ENCODE measurements at places on chromosomes 4 and X.

GRCh38 chr4:170949084-170949483 lies 859.3 kb upstream of the AADAT start:
- no peak for DNase-seq

DNA sequence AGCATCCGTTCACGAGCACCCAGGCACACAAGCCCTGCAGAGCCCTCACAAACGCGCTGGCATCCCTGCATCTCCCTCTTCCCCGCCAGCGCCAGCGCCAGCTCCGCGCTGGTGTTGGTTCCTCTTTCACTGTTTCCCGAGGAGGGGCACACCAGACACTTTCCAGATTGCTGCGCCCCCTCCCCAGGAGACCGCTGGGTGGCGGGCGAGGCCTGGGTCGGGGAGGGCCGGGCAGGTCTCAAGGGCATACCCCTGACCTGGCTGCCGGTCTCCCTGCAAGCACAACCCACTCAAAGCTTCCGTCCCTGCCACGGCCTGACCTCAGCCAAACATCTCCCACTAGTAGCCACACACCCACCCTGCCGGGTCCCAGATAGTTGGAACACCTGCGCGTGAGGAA lies 2.2 kb upstream of the NKX1-1 start:
- DNase-seq, result no peak

DNA sequence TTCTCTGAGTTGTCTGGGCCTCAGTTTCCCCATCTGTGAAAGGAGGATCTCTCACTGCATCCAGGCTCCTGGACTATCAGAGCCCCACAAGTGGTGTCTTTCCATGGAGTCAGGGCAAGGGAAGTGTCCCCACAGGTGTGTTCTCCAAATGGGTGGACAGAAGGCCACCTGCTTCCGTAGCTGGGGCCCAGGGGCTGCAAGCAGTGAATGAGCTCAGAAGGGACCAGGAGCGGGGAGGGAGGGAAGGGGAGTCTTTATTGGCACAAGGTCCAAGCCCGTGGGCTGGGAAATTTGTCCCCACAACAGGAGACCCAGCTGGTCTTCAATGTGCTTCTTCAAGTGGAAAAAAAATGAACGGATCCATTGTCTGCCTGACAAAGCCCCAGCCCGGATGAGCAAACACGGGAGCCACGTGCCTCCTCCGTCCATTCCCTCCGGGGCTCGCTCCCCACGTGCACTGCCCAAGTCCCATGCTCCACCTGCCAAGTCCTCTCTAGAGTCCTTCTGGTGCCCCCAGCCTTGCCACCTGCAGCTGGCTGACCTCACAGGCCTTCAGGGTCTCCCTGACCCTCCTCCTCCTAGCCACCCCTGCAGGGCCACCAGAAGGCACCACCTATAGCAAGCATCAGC lies 72.0 kb downstream of the JAKMIP1 start:
- no peak for DNase-seq

DNA sequence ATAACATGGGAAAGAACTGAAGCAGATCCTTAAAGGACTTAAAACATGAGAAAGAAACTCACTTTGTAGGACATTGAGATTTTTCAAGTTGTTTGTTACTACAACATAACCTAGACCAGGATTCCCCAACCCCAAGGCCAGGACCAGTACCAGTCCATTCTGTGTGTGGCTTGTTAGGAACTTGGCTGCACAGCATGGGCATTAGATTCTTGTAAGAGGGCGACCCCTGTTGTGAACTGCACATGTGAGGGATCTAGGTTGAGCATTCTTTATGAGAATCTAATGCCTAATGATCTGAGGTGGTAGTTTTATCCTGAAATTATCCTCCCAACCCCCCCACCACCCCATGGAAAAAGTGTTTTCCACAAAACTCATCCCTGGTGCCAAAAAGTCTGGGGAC lies 566.1 kb downstream of the KCTD8 start:
- DNase-seq, result no peak

- DNase-seq, result peak; percentile 52
Observed at GRCh38 chrX:24398766-24399165, 38.3 kb downstream of the SUPT20HL1 start.

DNA sequence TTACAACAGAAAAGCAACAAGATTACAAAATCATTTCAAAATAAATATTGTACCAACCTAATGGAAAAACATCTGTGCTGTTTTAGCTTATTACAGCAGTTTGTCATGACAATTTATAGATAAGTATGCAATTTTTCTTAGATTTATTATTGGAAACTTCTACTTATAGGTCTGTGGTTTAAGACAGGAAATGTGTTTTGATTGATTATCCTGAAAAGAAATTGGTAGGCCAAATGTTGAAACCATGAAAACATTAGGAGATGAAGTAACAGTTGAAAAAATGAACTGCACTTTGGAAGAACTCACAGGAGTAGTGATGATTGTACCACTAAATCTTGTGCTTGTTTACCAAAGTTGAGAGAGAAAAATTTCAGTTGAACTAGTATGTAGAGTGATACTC lies 162.2 kb upstream of the GIMD1 start:
- no peak for DNase-seq

- no peak for DNase-seq
Observed at GRCh38 chr4:168796362-168797106, 213.5 kb downstream of the CBR4 start.

DNA sequence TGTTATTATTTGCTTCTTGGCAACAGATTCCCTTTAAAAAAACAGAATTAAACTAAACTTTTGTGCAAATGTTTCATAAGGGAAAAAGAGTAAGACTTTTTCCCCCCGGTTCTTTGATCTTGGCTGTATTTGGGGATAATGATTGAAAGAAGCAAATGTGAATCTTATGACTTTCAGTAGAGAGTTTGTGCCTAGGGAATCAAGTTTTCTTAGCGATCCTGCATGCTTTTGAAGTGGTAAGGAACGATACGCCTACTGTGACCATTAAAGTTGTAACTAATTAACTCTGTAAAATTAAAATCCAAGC lies 9.0 kb downstream of the ATP10D start:
- DNase-seq, result no peak

DNA sequence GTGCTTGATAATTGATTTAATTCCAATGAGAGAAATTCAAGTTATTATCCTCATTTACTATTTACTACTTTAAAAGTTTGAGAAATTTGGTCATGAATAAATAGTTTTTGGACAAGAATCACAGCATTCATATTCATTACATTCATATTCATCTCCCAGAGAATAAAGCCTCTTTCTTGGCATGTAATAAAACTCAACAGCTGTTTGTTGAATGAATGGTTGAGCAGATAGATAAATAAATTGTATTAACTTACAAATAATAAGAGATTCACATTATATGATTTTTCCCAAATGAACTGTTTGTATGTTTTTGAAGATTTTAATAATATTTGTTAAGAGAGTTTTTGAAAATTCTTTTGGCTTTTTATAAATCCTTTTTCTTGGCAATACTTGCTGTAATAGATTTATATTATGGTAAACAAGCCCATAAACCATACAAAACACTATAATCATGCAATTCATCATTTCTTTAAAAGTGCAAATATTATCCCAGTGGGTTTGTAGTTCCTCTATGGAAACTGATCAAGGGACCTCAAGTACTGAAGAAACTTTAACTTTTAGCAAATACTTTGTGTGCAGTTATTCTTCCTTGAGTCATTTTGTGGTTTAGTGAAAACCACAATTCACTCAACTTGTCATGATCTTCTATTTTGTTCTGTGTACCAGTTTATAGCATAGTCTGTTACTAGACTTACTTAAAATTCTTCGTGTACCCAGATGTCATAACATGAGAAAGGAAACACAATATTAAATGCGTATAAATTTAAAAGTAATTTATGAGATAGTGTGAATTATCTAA lies 371.8 kb downstream of the ADGRL3 start:
- no peak for DNase-seq

DNA sequence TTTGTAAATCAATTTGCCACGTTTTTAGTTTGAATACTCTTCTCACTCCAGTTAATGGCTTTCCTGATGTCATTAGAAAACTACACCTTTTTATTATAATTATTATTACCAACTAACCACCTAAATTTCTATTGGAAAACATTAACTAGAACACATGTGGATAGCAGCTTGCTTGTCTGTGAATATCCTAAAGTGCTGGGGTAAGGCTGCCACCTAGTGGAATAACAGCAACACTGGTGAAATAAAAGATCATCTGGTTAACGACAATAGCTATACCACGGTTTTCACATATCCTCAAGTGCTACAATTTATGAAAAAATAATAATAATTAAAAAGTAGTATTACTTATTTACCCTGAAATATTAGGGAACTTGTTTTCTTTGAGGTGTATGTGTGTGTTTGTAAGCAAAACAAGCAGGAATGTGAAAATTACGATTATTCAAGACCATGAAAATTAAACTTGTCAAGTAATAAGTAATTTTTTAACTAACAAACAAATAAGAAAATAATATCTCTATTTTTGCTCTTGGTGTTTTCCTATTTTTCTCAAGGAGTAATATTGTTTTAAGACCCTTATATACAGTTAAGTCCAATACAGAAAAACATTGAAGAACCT lies 130.1 kb upstream of the TECRL start:
- DNase-seq, result peak; percentile 32

GRCh38 chr4:138037696-138038095 lies 204.5 kb downstream of the SLC7A11 start:
- DNase-seq, result no peak

- no peak for DNase-seq
Observed at GRCh38 chr4:44668526-44668925, 9.7 kb upstream of the GUF1 start.

GRCh38 chr4:189659287-189659686 lies 281.4 kb upstream of the FRG1 start:
- no peak for DNase-seq

GRCh38 chrX:87409113-87409841 lies 108.3 kb upstream of the KLHL4 start:
- DNase-seq, result no peak

DNA sequence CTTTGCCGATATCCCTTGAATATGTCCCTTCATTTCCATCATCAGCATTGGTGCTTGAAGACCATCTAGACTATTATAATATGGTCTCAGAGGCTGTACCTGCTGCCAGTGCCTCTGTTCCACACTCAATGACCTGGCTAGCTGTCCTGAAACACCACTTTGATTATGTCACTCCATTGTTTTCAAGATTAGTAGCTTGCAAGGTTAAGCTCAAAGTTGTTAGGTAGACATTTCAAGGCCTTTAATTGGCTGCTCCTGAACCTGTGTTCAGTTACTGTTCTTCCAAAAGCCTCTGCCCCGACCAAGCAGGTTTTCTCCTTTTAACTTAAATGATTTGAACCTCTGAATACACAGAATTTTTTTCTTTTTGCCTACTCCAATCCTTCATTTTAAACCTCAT lies 52.9 kb downstream of the C4orf33 start:
- DNase-seq, result no peak

DNA sequence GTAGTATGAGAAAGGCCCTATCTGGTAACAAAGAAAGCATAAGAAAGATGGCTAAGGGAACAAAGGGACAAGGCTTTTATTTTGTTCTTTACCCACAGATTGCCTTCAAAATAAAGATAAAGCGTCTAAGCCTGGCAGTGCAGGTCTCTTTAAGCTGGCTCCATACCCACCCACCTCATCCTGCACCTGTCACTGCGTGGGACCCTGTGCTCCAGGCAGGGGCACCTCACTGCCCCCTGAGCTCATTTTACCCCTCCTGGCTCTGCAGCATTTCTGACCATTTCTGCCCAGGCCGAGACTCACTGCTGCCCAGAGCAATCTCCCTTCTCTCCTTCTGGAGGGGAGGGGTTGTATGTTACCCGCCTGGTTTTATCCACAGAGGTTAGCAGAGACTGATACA lies 1.7 kb upstream of the CYP4V2 start:
- no peak for DNase-seq

GRCh38 chr4:54498661-54499111 lies 159.1 kb upstream of the KIT start:
- DNase-seq, result no peak

DNA sequence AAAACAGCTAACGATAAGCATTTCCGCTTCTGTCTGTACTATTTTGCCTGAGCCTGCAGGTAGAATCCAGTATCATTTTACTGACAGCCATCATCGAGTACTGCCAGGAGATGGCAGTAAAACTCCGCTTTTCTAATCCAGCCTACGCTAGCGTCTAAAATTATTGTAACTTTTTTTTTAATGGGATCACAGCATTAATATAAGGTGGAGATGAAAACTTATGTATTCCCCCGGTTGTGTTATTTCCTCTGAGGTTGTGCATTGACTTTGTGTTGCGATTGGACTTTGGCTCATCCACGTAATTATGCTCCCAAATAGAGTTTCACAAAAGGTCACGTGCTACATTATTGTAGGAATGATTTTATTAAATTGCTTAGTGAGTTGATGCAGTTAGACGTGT lies 248.1 kb downstream of the C4orf33 start:
- DNase-seq, result peak; percentile 4

GRCh38 chr4:121255986-121256750 lies 92.0 kb upstream of the TNIP3 start:
- DNase-seq, result no peak

DNA sequence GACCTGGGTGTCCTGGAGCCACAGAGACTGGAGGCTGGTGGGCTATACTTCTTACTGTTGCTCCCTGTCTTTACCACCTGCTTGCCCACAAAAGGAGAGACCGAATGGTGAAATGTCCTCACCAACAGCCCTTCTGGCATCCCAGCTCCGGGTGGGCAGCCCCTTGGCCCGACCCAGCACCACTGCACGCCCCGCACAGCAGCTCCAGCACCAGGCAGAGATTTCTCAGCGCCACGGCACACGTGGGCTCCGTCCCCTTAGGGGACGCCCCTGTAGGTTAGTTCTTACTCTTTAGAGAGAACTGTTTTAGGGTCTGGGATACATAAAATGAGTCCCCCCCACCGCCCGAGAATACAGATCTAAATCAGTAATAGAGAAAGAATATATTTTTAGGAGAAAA lies 158.4 kb upstream of the MAB21L2 start:
- DNase-seq, result no peak

All from NCI-H1417 (cell line).